A549 treated with CpdA at 1 μM for 4 hours (cell line): ENCODE measurements at places on chromosomes 4 and X. TPM values are rescaled to one million over a fixed set of nuclear protein-coding genes. Genes with fewer than 3 reads are reported as not detected.

NKX6-1 gene
- total RNA-seq, result 0.42 to 0.77 TPM (median 0.50 TPM) in 5 replicates

ODAPH gene
- 0.15 TPM in 1 of 5 replicates, not detected in the others for total RNA-seq

KLHL13 gene
- 0.25 to 0.39 TPM (median 0.34 TPM) in 5 replicates for total RNA-seq

INTS6L gene
- 0.11 to 0.23 TPM (median 0.21 TPM) in 5 replicates for total RNA-seq

NR0B1 gene
- total RNA-seq, result 30.5 to 56.1 TPM (median 36.8 TPM) in 5 replicates

YTHDC1 gene
- total RNA-seq, result 30.0 to 44.4 TPM (median 33.7 TPM) in 5 replicates

TEX13A gene
- total RNA-seq, result not detected in 5 replicates
